ENCODE measurements at places on chromosomes 7 and 10. TPM values are rescaled to one million over a fixed set of nuclear protein-coding genes. Genes with fewer than 3 reads are reported as not detected.

DNA sequence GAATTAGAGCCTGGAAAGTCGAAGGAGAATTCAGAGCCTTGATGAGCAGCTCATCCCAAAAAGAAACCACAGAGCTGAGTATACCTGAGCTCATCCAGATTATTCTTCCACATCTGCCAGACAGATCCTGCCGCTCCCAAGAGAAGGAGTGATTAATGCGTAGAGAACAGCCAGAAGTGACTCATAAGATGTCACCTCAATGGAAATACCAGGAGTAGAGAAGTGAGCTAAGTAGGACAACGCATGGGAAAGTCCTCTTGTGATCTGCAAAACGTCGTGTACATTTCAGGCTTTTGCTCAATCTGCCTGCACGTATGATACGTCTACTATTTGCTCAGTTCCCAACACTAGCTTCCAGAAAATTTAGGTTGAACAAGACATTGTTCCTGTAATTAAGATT lies 230.5 kb upstream of the AUTS2 start:
- no peak for DNase-seq

- DNase-seq = no peak
These were observed 278.9 kb downstream of the HPSE2 start for GRCh38 chr10:98956576-98957260.

GRCh38 chr7:156764016-156764669 lies 123.6 kb downstream of the RNF32 start:
- no peak for DNase-seq

- no peak for DNase-seq
These were observed 274.9 kb upstream of the NEBL start for GRCh38 chr10:21171936-21172541.

ZNF467 gene
- total RNA-seq = 42.3 TPM

ZFYVE27 gene
- total RNA-seq = 62.2 TPM

DNA sequence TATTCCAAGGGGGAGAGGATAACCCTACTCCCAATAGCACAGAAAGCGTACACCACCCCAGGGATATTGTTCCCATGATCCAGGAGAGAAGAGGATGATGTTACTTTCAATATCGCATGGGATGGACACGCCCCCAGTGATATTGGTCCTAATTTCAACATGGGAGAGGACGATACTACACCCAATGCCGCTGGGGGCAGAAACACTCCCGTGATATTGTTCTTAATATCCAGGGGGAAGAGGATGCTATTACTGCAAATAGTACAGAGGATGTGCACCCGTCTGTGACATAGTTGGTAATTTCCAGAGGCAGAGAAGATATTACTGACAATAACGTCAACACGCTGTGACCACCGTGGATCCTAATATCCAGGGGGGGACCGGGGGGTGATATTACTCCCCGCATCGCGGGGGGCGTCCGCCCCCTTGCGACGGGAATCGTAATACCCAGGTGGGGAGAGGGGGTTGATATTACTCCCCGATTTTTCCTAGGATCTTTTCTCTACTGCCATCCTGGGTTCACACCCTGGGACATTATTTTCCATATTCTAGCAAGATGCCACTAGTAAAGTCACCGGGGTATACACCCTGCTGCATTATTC lies 16.6 kb downstream of the MEIG1 start:
- no peak for DNase-seq

- DNase-seq = no peak
These were observed 80.2 kb upstream of the CACNB2 start for GRCh38 chr10:18059826-18060559.

RELN gene
- total RNA-seq = 0.11 TPM

DNA sequence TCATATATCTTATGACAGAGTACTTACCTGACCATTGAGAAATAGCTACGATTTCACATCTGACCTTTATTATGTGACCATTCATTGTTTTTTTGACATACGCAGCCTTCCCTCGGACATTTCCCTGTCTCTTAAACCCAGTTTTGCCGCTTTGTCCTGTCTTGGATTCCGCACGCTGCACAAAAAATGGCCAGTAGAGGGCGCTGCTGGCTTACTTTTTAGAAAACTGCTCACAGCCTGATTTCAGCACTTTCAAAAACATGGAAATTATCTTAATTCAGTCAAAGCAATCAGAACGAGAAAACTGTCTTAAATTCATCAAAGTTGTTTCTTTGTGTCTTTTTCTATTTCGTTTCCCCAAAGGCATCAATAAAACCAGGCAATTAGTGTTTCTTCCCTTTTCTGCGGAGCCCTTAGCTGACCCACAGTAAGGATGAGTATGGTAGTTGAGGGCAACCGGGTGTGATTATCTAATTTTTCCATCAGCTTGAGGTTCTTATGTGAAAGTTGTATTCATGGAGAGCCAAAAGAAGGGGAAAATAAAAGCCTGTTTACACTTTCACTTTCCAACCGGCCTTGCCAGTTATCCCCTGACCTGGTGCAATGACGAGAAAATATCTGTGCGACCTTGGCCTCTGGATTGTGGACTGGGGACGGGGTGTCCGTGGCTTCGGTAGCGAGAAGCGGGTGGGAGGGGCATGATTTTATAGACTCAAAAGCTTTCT lies 144.4 kb downstream of the DYNC1I1 start:
- peak; percentile 90 for DNase-seq

Measured in ascending aorta (tissue), 2 donors.